Stimulated activated CD8-positive, alpha-beta memory T cell treated with anti-CD3 and anti-CD28 coated beads, Interleukin-2, amount 100 ng/mL, for 1 hour (primary cell): ENCODE measurements at places on chromosomes 2 and 18.

GRCh38 chr18:37493352-37493935 is 72.2 kb downstream of the CELF4 start:
- no peak for DNase-seq

GRCh38 chr2:217248312-217248935 is 388.6 kb upstream of the TNP1 start:
- no peak for DNase-seq

DNA sequence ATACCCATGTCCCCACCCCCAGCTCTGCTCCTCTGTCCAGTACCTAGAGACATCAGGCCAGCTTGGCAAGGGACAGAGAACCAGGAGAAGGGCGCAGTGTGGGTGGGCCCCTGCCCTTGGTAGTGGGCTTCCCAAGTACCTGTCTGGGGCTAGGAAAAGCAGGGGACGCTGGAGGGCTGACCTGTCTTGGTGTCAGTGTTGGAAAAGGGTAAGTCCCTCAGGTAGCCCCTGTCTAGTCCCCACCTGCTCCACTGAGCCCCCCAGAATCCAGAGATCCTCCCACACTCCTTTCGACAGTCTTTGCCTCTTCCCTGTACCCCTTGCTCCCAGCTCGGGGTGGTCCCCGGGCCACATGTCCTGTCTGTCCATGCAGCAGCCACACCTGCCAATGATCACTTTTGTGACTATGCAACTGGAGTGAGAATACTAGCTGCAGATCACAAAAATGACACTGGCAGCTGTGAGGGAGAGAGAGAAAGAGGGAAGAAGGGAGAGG is 14.6 kb downstream of the DNAJB2 start:
- DNase-seq = no peak

DNA sequence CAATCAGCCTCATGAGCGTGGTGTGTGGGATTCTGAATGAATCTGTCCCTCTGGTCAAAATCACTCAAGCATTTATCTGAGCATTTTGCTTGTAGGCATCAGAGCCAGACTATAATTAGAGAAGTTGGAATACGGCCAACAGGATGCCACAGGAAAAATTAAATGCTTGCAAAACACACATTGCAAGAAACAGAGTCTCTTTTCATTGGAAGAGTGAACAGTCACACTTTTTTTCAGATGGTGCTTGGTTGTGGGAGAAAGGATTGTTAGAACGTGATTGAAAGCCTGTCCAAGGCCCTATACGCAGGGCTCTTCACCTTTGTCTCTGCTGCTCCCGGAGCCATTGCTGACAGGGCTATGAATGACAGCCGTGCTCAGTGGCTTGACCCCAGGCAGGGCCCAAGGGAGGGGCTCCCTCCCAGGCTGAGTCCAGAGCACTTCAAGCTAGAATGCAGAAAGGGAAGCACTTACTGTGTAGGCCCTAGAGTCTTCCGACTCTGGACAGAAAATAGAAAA is 59.8 kb downstream of the SNTG2 start:
- DNase-seq = no peak

DNA sequence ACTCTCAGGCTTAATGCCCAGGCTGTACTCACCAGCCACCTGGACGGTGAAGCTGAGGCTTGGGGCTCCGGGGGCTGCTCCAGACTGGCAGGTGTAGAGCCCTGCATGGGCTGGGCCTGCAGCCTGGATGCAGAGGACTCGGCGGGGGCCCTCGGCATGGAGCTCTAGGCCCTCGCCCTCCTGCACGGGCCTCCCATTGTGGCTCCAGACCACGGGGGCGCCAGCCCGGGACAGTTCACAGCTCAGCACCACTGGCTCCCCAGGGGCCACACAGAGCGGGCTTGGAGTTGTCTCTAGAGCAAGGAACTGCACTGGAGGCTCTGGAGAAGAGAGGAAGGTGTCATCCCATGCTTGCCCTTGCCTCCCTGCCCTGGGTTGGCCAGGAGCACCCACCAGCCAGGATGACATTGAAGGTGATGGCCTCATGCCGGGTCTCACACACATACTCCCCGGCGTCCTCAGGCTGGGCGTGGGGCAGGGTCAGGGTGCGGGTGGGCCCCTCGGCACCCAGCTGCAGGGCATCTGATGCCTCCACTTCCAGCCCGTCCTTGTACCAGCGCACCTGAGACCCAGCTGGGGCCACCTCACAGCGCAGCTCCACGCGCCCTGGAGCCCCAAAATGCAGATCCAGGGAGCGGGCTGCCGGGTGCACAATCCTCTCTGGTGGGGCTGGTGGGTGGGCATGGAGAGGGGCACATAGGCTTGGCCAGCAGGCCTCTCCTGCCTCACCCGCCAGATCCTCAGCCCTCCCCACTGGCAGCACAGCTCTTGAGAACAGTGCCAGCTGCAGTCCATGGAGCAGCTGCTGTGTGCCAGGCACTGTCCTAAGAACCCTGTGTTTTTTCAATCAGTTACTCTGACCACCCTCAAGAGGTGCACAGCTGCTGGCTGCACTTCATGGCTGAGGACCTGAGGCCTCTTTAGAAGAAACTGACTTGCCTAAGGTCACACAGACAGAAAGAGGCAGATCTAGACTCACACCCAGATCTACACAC is 13.3 kb downstream of the OBSL1 start:
- DNase-seq = no peak

- DNase-seq = no peak
Measured at GRCh38 chr18:2572171-2572569, 813 bp downstream of the NDC80 start.

DNA sequence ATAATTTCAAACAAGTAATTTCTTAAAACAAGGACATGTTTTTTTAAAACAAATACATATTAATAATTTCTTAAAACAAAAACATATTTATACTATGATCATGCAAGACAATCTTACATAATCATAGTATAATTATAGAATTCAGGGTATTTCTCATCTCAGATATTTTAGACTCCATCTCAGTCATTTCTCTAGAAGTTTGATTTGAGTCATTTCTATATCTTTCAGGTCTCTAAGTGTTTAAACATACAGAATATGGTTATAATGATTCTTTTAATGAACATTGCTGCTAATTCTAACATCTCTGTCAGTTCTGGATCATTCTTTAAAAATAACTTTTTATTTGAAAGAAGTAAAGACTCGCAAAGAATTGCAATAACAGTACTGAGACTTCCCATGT is 154.2 kb upstream of the KYNU start:
- no peak for DNase-seq

DNA sequence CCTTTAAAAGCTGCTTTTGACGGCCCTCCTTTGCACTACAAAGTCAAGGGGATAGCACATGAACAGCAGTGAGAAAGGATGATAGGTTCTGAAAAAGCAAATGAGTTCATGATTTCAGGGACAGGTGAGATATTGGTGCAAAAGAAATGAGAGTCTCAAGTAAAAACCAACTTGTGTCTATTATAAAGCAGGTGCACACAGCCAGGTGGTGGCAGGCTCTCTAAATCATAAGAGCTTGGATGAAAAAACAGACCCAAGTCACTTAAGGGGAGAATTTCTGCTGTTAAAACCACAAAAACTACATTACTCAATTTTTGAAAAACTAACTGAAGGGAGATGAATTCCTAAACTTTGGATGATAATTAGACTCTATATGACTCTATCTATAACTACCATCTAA is 201.5 kb downstream of the SP3 start:
- DNase-seq = no peak

GRCh38 chr2:66478731-66479316 is 43.9 kb downstream of the MEIS1 start:
- no peak for DNase-seq

DNA sequence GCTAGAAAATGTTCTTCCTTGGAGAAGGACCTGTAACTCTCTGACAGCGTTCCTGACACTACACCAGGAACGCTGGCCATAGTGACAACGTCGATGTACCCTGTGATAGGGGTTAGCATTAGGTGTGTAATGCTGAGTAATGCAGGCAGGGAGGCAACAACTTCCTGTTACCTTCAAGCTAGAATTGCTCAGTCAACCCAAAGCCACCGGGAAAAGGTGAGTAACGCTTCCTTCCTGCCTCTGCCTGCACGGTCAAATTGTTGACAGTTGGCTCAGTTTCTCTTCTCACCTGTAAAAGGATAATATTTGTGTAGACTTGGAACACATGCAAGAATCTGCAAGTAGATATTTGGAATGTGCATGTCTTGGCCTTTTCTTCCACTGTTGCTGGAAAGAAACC is 12.7 kb downstream of the FAM110C start:
- DNase-seq = no peak

- DNase-seq = no peak
Measured at GRCh38 chr2:31802711-31803110, 208.1 kb downstream of the MEMO1 start.

DNA sequence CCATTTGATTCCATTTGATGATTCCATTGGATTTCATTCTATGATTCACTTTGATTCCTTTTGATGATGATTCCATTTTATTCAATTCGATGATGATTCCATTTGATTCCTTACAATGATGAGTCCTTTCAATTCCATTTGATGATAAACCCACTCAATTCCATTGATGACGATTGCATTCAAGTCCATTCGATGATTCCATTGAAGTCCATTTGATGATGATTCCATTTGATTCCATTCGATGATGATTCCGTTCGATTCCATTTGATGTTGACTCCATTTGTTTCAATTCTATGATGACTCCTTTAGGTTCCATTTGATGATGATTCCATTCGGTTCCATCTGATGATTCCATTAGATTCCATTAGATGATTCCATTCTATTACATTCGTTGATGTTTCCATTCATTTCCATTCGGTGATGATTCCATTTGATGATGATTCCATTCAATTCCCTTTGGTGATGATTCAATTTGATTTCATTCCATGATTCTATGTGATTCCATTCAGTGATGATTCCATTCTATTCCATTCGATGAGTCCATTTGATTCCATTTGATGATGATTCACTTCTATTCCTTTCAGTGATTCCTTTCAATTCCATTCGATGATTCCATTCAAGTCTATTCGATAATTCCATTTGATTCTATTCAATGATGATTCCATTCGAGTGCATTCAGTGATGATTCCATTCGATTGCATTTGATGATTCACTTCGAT is 1106.0 kb downstream of the RPIA start:
- DNase-seq = no peak

GRCh38 chr18:9104244-9104901 is 1.9 kb downstream of the NDUFV2 start:
- no peak for DNase-seq

DNA sequence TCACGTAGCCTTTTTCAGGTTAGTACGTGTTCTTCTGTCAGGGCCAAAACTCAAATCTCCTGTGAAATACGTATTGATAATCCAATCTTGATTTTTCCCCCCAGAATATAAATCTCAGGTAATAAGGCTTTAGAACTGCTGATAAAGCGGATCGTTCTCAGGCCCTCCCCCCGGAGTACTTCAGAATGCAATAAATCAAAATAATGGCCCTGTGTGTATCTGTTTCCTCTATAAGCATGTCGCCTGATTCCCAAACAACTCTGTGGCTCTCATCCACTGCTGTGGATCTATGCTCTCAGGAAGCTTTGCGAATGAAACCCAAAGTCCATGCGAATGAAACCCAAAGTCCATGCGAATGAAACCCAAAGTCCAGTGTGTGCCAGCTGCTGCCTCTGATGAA is 49.4 kb downstream of the IMPA2 start:
- DNase-seq = no peak

GRCh38 chr18:32037616-32038015 is 19.0 kb downstream of the RNF125 start:
- no peak for DNase-seq

DNA sequence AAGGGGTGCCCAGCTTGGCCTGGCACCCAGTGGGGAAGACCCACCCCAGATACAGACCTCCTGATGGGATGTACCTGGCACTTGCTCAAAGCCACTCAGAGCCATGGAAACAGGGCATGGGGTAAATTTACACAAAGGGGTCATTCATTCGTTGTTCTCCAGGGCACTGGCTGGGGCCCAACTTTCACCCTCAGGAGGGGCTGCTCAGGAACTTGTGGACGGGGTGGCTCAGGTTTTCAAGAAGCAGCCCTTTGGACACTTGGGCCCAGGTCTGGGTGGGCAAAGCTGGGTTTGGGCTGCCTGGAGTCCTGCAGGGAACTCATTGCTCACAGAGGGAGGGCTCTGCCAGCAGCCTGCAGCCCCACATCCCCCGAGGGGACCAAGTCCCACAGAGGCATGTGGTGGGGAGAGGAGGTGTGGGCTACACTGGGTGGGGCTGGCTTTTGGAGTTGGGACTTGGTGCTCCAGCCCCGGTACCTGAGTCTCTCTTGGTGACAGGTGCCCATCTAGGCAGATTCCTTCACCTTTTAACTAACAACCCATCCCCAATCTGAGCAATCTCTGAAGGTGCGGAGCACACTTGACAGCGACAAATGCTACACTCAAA is 172.3 kb downstream of the CELF4 start:
- no peak for DNase-seq

- no peak for DNase-seq
Measured at GRCh38 chr2:234257859-234258561, 207.5 kb downstream of the SPP2 start.

GRCh38 chr2:84964406-84965191 is 6.4 kb upstream of the KCMF1 start:
- DNase-seq = no peak

DNA sequence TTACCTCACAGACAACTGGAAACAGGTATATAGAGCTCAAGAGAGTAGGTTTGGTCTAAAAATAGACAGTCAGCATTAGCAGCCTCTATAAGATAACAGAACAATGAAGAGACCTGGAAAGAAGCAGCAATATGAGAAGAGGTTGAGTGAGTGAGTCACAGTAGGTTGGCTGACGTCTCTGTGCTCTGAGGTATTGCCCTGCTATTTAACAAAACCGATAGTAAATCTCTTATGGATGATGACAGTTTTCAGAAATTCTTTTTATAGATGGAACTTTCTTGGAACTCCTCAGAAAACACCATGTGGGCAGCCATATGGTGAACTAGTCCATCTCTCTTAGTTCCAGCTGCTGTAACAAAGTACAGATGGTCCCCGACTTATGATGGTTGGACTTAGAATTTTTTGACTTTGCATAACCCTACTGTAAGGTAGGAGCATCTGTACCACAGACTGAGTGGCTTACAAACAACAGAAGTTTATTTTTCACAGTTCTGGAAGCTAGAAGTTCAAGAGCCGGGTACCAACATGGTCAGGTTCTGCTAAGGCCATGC is 123.5 kb downstream of the MBD2 start:
- no peak for DNase-seq

DNA sequence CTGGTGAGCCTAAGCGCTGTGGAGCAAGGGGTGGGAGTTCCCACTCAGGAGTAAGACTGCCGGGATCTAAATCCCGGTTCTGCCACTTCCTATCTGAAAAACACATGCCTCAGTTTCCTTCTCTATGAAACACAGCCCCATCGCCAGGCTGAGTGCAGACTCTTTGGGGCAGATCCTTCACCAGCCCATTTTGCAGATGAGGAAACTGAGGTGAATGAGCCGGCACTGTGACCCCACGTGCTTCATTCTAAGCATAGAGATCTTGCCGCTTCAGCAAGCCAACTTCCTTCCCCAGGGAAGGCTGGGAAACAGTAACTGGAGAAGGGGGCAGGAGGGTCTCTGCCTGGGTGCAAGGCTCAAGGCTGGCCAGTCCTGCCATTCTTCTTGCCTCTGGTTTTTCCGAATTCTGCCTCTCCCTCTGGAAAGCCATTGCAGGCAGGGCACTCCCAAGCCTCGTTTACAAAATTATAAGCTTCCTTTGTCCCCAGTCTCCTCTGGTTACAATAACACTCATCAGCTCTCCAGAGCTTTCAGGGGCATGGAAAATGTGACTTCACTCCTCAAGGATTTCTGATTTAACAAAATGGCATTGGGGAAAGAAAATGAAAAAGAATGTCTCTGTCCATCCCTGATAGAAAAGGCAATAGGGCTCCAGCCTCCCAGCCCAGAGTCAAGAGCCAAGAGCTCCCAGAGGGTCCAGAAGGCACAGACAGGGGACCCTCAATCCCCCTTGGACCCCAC is 249.2 kb downstream of the TNS1 start:
- no peak for DNase-seq

- DNase-seq = no peak
Measured at GRCh38 chr2:218382785-218383184, 712 bp downstream of the SLC11A1 start.
